Esophagus muscularis mucosa (tissue), 4 donors: ENCODE measurements at places on chromosomes 1 and 21.

GRCh38 chr21:36159356-36159921 lies 2.8 kb downstream of the DOP1B start:
- peaks cover 22% of the 10 kb centered on the region for H3K4me1 ChIP-seq
- no peak for DNase-seq
- H3K27me3 ChIP-seq, result no peaks in the 10 kb centered on the region
- H3K36me3 ChIP-seq, result no peaks in the 10 kb centered on the region

GRCh38 chr21:36472377-36472776 lies 7.5 kb downstream of the CLDN14 start:
- H3K27ac ChIP-seq, result no peak overlapping the region
- no peak for DNase-seq
- H3K36me3 ChIP-seq, result no peaks in the 10 kb centered on the region
- no peak overlapping the region for H3K4me3 ChIP-seq

DNA sequence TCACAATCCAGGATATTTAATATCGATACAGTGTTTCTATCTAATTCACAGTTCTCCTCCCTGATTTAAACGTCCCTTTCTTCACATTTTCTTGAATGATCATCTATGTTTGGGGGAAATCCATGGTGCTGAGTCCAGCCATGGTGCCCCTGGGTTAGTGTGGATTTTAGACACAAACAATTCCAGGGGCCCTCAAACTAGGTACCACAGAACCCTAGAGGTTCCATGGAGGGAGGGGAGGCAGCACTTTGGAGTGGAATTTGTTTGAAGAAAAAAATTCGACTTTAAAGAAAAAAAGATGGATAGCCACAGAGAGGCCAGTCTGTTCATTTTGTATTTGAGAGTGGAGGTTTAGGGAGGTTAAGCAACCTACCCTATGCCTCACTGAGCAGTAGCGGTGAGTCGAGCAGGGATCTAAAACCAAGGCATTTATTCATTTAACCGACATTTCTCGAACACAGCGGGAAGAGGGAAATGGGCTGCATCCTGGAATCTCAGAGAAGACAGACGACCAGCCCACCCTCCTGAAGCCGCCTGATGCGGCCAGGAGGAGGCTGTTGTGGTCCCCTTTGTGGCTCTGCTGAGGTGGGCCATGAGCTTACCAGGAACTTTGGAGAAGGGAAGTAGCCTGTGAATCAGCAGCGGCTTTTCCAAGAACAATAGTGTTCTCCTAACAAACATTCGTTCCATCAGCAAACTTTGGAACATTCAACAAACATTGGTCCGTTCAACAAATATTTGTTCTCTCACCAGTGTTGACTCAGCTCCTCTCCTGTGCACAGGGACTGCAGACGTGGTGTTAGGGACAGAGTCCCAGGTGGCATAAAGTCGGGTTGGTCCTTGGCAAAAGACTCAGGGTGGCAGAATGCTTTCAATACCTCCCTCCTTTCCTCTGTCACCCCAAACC lies 103.5 kb upstream of the ZBTB40 start:
- no peak overlapping the region for H3K4me3 ChIP-seq
- no peak overlapping the region for H3K27ac ChIP-seq
- H3K4me1 ChIP-seq, result peaks cover 26% of the 10 kb centered on the region
- H3K36me3 ChIP-seq, result no peaks in the 10 kb centered on the region

DNA sequence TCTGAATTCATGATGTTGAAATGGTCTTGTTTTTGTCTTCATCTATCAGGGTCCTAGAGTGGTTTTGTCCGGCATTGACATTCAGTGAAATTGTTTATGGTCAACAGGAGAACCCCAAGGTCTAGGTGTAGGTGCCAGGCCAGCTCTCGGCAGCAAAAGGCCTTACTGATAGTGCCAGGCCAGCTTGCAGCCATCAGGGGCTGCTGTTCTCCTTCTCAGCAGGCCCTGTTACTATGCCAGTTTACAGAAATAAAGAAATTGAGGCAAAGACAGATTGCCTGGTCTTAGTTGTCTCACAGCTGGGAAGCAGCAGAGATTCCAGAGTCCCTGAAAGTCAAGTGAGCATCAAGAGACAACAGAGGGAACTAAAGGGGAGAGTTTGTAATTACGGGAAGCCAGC lies 12.0 kb downstream of the HMGB4 start:
- H3K4me3 ChIP-seq, result no peak overlapping the region
- H3K27ac ChIP-seq, result no peak overlapping the region
- H3K27me3 ChIP-seq, result no peaks in the 10 kb centered on the region
- no peaks in the 10 kb centered on the region for H3K4me1 ChIP-seq
- H3K36me3 ChIP-seq, result no peaks in the 10 kb centered on the region

- H3K4me3 ChIP-seq, result no peak overlapping the region
- H3K27ac ChIP-seq, result no peak overlapping the region
- no peaks in the 10 kb centered on the region for H3K27me3 ChIP-seq
These were observed 4.4 kb downstream of the DVL1 start for GRCh38 chr1:1344655-1345361.

GRCh38 chr1:1171161-1171545 lies 2.5 kb upstream of the TTLL10 start:
- DNase-seq, result no peak
- no peaks in the 10 kb centered on the region for H3K27me3 ChIP-seq
- H3K4me3 ChIP-seq, result no peak overlapping the region
- H3K27ac ChIP-seq, result no peak overlapping the region
- H3K4me1 ChIP-seq, result peaks cover 8% of the 10 kb centered on the region

DNA sequence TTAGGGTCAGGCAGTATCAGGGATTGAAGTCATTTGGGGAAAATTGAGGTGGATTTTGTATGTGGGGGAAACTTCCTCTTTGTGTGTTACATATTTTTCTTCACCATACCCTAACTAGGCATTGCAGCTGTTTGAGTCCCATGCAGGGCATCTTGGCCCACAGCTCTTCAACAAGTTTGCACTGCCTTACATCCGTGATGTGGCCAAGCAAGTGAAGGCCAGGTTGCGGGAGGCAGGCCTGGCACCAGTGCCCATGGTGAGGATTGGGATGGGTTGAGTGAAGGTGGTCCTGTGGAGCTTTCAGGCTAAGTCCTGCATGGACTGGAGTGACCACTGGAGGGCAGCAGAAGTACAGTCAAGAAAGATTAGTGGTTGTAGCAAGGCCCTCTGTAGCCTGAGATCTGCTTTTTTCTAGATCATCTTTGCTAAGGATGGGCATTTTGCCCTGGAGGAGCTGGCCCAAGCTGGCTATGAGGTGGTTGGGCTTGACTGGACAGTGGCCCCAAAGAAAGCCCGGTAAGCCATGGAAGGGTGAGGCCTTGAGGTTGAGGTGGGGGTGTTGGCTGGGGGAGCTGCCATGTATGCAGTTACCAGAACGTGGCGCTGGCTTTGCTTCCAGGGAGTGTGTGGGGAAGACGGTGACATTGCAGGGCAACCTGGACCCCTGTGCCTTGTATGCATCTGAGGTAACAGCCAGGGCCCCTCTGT lies 2.4 kb downstream of the UROD start:
- DNase-seq, result peak; percentile 95
- H3K4me3 ChIP-seq, result no peak overlapping the region
- H3K27me3 ChIP-seq, result no peaks in the 10 kb centered on the region

DNA sequence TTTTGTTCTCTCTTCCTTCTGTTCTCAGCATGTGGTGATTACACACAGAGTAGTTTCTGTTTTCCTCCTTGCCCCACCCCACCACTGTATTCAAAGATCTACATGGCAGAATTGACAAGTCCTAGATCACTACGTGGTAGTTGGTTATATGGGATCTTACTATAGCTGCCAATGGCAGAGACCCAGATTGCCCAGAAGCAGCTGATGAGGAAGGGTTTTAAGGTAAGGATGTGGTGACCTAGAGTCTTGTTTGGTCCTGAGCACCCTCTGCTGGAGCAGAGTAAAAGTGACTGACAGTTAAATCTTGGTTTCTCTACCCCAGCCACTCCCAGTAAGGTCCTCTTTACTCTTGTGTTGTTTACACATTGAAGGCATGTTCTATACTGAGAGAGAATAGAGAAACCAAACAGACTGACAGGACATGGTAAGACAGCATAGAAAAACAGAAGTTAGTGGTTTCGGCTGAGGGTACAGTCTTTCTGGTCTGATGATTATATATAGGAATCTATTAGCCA lies 22.8 kb upstream of the STRIP1 start:
- no peak overlapping the region for H3K27ac ChIP-seq
- DNase-seq, result no peak

DNA sequence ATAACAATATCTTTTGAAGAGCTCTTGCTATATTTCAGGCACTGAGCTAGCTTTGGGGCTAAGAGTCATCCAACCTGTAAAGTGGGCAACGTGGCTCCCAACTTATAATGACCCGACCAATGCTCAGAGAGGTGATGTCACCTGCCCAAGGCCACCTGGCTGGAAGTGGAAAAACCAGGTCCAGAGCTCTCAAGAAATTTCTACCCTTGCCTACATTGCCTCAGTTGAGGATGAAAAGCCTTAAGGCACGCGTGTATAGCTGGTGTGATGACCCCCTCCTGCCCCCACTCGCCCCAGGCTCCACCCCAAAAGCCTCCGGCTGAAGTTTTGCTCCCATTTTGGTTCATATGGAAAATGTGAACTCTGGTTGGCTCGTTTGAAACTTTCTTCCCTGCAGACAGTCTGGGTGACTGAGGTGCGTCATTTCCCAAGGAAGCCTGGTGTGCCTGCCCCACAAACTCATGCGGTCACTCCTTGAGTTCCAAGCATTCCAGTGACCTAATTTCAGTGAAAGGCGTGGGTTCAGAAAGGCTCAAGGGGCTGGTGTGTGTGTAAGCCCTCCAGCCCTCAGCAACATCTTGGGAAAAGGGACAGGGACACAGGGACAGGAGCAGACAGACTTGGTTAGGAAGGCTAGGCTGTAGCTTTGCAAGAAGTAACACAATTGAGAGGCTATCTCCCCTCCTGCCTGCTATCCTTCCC lies 20.5 kb downstream of the HTR1D start:
- no peak overlapping the region for H3K4me3 ChIP-seq
- H3K4me1 ChIP-seq, result no peaks in the 10 kb centered on the region
- no peak for DNase-seq
- no peaks in the 10 kb centered on the region for H3K27me3 ChIP-seq
- no peak overlapping the region for H3K27ac ChIP-seq

GRCh38 chr1:116743535-116743934 lies 10.7 kb upstream of the CD2 start:
- no peaks in the 10 kb centered on the region for H3K36me3 ChIP-seq
- no peak overlapping the region for H3K27ac ChIP-seq
- H3K4me3 ChIP-seq, result no peak overlapping the region
- no peaks in the 10 kb centered on the region for H3K4me1 ChIP-seq

DNA sequence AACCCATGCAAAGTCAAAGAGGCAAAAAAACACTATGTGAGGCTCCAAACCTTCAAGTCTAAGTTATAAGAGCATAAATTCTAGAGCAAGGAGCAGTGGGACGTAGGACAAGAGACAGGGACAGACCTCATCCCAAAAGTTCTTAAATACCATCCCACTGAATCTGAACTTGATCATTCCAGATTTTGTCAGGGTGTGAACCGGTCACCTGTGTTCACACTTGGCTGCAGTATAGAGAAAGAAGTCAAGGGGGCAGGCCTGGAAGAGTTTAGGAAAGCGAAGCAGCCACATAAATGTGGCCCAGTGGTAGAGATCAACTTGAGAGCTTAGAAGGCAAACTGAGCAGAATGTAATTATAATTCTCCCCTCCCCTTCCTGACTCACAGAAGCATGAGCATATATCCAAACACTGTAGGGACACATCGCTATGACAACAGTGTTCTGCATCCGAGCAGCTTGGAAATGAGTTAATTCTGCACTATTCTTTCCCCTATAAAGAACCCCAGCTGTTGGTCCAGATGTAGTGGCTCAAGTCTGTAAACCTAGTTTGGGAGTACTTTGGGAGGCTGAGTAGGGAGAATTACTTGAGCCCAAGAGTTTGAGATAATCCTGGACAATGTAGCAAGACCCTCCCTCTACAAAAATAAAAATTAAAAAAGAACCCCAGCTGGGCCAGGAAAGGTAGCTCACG lies 2.7 kb downstream of the AKR7A2 start:
- no peak overlapping the region for H3K27ac ChIP-seq
- H3K4me1 ChIP-seq, result peaks cover 17% of the 10 kb centered on the region
- DNase-seq, result no peak
- no peaks in the 10 kb centered on the region for H3K27me3 ChIP-seq
- no peak overlapping the region for H3K4me3 ChIP-seq
- H3K36me3 ChIP-seq, result peaks cover 44% of the 10 kb centered on the region

DNA sequence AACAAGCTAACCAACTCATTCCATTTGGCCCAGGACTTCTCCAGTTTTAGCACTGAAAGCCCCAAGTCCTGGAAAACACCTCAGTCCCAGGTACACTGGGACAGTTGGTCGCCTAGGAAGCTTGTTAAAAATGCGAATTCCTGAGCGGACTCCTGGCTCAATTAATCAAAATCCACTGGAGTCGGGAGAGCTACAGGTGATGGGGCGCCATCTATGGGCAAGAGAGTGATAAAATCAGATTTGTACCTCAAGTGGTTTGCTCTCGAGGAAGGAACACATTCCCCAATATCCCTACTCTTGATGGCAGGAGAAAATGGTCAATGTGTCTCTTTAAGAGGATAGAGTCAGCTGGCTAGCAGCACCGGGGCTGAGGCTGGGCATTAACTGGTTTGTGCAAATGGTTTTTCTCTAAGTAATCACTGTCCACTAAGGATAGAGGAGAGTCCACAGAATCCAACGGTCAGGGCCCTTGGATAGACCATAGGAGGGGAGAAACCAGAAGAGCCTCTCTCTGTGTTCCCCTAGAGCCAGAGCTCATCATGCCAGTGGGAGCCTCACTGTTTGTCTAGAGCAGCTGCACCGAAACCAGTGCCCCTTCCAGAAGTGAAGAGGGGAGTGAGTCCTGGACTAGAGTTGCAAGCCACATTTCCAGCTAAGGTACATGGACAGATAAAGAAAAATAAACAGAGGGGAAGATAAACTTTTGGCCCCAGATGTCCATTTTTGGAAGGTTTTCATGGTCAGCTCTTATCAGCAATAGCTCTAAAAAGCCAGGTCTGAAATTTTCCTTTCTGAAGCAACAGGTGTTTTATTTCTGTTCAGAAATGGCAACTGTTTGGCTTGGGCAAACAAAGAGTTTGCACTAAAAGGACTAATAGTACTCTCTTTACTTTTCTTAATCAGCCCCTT lies 148.5 kb downstream of the TENT5C start:
- DNase-seq, result no peak
- no peak overlapping the region for H3K27ac ChIP-seq
- H3K4me1 ChIP-seq, result peaks cover 23% of the 10 kb centered on the region
- H3K4me3 ChIP-seq, result peak overlapping the region; percentile 31
- H3K36me3 ChIP-seq, result no peaks in the 10 kb centered on the region
